Glutamatergic neuron (in vitro differentiated cells): ENCODE measurements at places on chromosomes 1 and 21.

GRCh38 chr1:218332416-218332815, 12.7 kb upstream of the TGFB2 start:
- no peak for DNase-seq

GRCh38 chr1:75135573-75136194, 1.5 kb downstream of the LHX8 start:
- no peak for DNase-seq

DNA sequence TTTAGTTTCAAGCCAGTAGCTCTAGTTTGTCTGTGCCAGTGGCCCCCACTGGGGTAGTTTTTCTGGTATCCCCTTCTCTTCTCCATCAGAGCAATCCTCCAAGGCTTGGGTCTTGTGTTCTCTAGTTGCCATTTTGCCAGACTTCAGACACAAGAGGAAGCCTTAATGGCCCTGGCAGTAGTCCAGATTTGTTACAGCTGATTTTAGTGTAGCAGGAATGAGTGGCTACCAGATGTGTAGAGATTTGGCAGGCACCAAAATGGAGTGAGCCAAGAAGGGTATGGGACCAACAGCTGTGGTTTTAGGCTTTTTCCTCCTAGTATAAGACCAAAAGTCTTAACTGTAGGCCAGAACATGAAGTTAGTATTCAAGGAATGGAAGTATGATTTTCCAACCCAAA, 56.8 kb downstream of the ACP6 start:
- DNase-seq, result no peak

- DNase-seq, result no peak
Measured at GRCh38 chr1:69814926-69815325, 247.2 kb downstream of the LRRC7 start.

GRCh38 chr1:22870201-22870871, 102.3 kb downstream of the LACTBL1 start:
- no peak for DNase-seq

GRCh38 chr1:1835546-1835945, 55.3 kb downstream of the GNB1 start:
- DNase-seq, result no peak

- peak; percentile 69 for DNase-seq
Measured at GRCh38 chr1:116574581-116575291, 3.9 kb upstream of the CD58 start.

DNA sequence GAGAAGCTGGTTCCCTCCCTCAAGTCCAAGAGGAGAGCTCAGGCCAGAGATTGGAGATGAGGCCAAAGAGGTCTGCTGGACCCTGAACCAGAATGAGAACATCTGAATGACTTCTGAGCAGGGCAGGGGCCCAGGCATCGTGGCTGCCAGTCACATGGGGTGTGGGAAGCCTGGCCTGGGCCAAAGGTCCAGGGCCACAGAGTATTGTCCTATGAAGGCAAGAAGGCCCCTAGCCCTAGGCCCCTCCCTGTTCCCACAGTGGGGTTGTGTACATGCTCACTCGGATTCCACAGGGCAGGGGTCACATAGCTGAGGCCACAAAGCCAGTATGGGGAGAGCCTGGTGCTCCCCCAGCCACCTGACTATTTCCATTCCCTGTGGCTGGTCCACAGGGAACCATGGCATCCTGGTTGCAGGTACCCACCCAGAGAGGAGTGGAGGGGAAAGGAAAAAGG, 18.5 kb upstream of the SLC1A7 start:
- no peak for DNase-seq

GRCh38 chr1:96723377-96723776, 1.8 kb downstream of the PTBP2 start:
- DNase-seq, result no peak

DNA sequence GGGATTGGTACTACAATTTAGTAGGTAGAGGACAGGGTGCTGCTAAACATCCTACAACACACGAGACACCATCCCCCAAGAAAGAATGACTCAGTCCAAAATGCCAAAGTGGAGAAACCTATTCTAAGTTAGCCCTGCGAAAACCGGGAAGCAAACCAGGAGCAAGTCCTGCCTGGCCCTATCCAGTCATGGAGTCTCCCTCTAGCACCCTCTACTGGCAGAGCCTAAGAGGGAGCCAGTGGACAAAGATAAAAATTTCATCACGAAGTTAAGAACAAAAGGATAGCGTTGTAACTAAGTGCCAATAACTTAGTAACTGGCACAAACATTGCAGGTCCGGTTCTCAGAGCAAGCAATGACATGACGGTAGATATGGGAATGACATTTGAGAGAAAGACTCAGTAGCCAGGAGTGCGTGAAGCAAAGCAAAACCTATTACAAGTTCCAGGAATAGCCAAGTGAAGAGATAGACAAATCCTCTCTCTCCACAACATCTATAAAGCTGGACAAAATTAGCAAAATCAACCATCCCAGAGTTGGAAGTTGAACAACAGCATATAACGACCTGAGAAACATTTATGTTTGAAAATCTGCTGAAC, 383.5 kb downstream of the OMA1 start:
- peak; percentile 57 for DNase-seq
